ENCODE measurements at places on chromosomes 7 and 10. TPM values are rescaled to one million over a fixed set of nuclear protein-coding genes. Genes with fewer than 3 reads are reported as not detected.

DNA sequence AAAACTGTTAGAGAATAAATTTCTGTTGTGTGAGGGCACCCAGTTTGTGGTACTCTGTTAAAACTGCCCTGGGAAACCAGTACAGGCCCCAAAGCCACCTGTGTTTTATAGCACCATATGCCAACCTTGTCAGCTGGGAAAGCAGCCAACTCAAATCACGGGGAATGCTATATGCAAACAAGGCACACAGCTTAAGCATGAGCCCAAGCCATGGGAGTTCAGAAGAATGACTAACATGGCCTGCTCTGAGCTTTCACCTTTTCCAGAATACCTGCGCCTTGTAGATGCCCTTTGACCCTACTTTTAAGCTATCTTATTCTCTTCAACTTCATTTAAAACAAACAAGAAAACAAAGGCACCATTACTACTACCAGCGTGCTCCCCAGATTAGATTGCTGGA, 5.5 kb upstream of the SLC25A13 start:
- no peak for DNase-seq
- no peak overlapping the region for H3K4me3 ChIP-seq
- H3K27ac ChIP-seq, result no peak overlapping the region
- peaks cover 12% of the 10 kb centered on the region for H3K4me1 ChIP-seq
- no peaks in the 10 kb centered on the region for H3K27me3 ChIP-seq
- H3K36me3 ChIP-seq, result no peaks in the 10 kb centered on the region

Gene ACTL6B
- total RNA-seq, result 2.4 TPM

DNA sequence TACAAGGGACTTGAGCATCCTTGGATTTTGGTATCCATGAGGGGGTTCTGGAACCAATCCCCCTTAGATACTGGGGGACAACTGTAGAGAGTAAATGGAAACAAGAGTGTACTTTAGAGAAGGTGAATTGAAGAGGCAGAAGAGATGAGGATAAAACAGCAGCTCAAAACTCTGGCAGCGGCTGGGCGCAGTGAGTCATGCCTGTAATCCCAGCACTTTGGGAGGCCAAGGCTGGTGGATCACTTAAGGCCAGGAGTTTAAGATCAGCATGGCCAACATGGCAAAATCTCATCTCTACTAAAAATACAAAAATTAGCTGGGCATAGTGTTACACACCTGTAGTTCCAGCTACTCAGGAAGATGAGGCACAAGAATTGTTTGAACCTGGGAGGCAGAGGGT, 218.7 kb downstream of the GALNT17 start:
- H3K4me1 ChIP-seq, result peaks cover 11% of the 10 kb centered on the region
- no peak overlapping the region for H3K27ac ChIP-seq
- no peak for DNase-seq
- H3K36me3 ChIP-seq, result peaks cover 19% of the 10 kb centered on the region
- no peaks in the 10 kb centered on the region for H3K27me3 ChIP-seq

DNA sequence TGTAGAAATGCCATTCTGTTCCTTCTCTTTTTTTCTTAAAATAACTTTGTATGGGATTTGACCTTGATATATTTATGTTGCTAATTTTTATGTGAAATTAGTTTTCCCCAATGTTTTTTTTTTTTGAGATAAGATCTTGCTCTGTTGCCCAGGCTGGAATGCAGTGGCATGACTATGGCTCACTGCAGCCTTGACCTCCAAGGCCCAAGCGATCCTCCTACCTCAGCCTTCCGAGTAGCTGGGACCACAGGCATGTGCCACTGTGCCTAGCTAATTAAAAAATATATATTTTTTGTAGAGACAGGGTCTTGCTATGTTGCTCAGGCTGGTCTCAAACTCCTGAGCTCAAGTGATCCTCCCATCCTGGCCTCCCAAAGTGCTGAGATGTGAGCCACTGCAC, 16.0 kb downstream of the VPS26A start:
- H3K27me3 ChIP-seq, result no peaks in the 10 kb centered on the region
- H3K4me1 ChIP-seq, result no peaks in the 10 kb centered on the region
- no peak overlapping the region for H3K27ac ChIP-seq
- no peak for DNase-seq
- H3K4me3 ChIP-seq, result no peak overlapping the region

- H3K27me3 ChIP-seq, result no peaks in the 10 kb centered on the region
- no peak overlapping the region for H3K4me3 ChIP-seq
- H3K36me3 ChIP-seq, result no peaks in the 10 kb centered on the region
These were observed 15.1 kb downstream of the STEAP4 start for GRCh38 chr7:88291398-88292173.

DNA sequence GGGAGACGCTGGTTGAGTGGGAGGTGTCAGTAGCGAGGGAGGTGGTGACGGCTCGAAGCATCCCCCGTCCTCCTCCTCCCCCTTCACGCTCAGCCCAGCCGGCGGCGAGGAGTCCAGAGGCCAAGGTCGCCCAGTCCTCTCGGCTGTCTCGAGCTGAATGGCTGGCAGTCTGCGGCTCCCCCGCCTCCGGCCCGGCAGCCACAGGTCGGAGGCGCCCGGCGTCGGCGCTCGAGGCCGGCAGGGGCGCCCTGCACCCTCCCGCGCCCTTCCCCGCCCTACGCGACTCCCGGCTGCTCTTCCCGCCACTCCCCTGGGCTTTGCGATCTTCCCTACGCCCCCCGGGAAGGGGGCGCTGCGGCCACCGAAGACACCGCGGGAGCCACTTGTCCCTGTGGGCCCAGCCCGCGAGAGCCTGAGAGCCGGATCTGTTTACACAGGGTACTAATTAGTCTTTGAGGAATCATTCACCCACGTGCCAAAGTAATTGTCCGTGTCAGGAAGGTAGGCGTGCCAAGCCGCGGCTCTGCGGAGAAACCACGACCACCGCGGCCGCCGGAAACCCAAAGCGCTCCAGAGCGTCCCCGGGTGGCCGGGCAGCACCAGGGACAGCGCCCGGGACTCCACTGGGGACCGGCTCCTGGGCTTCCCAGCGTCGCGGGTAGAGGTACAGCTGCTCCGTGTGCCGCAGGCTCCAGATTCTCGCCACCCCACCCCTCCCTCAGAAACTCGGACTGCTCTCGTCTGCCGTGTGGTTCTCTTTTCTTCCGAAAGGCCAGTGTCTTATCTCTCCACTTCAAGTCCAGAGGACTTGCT, at the start of gene NXPH1:
Gene NXPH1, plus strand, starts transcription at position 133 of the 813 bp plus-strand sequence.
- H3K4me1 ChIP-seq, result peaks cover 24% of the 10 kb centered on the region
- peak within 1 kb of the TSS; percentile 78 for H3K4me3 ChIP-seq
- peak; percentile 59 for DNase-seq
- peaks cover 86% of the 10 kb centered on the region for H3K27me3 ChIP-seq

DNA sequence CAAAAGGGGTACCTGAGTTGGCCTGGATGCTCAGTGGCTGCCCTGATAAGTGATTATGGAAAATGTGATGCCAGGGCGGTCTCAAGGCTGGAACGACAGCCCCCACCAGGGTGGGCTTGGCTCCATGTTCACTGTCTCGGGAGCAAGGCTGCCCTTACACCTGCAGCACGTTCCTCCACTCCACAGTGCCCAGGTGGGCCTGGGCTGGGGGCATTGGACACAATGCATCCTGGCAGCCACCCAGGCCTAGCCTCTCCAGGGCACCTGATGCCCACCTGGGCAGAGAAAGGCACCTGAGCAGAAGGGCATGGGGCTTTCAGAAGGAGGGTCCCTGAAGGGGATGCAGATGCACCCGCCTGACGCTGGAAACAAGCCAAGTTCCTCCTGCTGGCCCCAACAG, 548.3 kb downstream of the DNAJB6 start:
- peaks cover 14% of the 10 kb centered on the region for H3K4me1 ChIP-seq
- H3K4me3 ChIP-seq, result no peak overlapping the region
- no peak overlapping the region for H3K27ac ChIP-seq
- peaks cover 3% of the 10 kb centered on the region for H3K36me3 ChIP-seq

DNA sequence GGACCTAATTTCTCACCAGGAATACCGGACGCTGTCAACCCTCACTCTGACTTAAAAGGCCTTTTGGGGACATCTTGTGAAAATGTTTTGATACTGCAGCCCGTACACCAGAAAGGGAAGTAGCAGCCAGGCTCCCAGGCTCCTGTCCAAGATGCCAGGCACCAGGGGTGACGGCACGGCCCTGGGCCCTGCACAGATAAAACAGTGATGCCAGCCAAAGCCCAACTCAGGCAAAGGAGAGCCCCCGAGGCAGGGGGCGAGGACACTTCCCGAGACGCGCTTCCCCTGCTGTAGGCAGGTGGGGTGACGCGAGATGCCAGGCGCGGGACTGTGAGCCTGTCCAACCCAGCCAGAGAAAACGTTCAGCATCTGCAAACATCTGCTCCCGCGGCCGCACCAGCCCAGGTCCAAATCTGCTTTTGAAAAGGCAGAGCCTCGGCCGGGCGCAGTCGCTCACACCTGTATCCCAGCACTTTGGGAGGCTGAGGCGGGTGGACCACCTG, 15.7 kb downstream of the ZFAND2A start:
- H3K4me1 ChIP-seq, result no peaks in the 10 kb centered on the region
- H3K27me3 ChIP-seq, result no peaks in the 10 kb centered on the region
- H3K4me3 ChIP-seq, result no peak overlapping the region
- no peaks in the 10 kb centered on the region for H3K36me3 ChIP-seq
- no peak overlapping the region for H3K27ac ChIP-seq

GRCh38 chr7:8125680-8126444, 136.1 kb downstream of the ICA1 start:
- H3K36me3 ChIP-seq, result no peaks in the 10 kb centered on the region
- no peak overlapping the region for H3K27ac ChIP-seq
- H3K27me3 ChIP-seq, result no peaks in the 10 kb centered on the region
- DNase-seq, result no peak
- H3K4me1 ChIP-seq, result no peaks in the 10 kb centered on the region
- no peak overlapping the region for H3K4me3 ChIP-seq

- H3K4me1 ChIP-seq, result no peaks in the 10 kb centered on the region
- DNase-seq, result no peak
- H3K36me3 ChIP-seq, result no peaks in the 10 kb centered on the region
- peaks cover 32% of the 10 kb centered on the region for H3K27me3 ChIP-seq
- no peak overlapping the region for H3K4me3 ChIP-seq
These were observed 273.0 kb downstream of the GRM8 start for GRCh38 chr7:126979722-126980121.

All from neural crest cell (in vitro differentiated cells).